ENCODE measurements at places on chromosomes 7 and 10.

GRCh38 chr7:5270788-5271187 lies 12.0 kb upstream of the SLC29A4 start:
- no peak for DNase-seq

DNA sequence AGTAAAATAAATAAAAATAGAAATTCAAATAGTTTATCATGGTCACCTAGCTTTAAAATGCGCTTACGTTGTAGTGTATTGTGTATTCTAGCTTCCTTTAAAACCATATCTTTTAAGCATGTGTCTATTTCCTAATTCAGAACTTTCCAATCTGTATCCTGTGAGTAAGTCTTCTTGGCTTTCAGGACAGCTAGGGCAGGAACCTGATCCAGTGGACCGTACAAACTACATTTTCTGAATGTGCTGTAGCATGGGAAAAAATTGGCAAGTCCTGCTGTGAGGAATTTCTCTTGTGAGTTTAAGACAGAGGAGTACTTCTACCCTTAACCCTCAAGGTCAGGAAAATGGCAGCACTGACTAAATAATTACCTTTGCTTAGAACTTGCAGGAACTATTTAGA lies 12.1 kb downstream of the OPN1SW start:
- no peak for DNase-seq

DNA sequence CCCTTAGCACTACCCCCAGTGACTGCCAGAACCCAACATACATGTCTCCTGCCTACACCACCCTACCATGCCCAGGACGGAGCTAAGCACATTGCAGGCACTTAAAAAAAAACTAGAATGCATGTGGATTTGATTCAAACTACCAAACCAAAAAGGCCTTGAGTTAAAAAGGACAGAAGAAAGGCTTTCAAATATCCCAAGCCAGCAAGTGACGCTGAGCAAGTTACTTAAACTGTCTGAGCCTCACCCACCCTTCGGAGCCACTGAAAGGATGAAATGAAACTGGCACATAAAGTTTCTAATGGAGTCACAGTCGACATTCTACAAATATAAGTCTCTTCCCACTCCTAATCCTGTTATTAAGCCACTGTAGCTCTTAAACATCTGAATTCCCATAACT lies 1.8 kb downstream of the CPXM2 start:
- DNase-seq = no peak

DNA sequence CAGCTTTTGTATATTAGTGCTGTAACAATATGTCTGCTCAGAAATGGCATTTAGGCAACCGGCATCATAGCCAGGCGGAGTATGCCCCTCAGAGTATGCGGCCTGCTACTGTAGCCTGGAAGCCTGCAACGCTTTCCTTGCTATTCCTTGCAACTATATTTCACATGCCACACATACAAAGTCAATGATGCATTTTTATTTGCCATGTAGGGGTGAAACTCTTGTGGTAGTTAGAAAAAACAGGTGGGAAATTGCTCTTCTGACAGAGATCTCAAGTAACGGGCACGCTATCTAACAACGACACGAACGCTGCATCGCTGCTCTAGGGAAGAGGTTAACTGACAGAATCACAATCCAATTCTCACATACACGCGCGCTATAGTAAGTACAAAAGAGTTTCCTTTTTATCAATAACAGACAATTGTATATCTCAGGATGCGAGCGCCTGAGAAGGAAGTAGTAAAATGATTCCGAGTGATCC lies 5.9 kb downstream of the EBF3 start:
- DNase-seq = no peak

DNA sequence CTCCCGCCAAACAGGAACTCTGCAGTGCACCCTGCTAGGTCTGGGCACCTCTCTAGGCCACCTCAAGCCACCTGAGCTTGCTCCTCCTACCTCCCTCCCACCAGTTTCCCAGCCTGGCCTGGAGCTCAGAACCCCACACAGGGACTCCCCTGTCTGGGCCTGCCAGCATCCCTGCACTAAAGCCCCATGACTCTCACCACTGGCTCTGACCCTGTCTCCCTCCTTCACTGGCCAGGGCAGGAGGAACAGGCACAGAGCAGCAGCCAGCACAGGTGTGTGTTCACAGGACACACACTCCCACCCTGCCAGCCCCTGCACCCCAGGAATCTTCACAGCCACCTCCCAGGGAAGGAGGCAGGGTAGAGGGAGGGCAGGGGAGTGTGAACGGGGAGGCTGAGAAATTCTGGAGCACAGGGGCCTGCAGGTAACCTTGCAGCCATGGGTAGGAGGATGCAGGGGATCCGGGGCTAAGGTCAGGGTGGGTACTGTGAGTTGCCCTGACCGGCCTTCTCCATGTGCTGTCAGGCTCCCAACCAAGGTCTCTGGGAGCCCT lies 13.9 kb upstream of the ANTXRL start:
- DNase-seq = no peak

- no peak for DNase-seq
Observed at GRCh38 chr10:31644931-31645633, 283.5 kb downstream of the ARHGAP12 start.

DNA sequence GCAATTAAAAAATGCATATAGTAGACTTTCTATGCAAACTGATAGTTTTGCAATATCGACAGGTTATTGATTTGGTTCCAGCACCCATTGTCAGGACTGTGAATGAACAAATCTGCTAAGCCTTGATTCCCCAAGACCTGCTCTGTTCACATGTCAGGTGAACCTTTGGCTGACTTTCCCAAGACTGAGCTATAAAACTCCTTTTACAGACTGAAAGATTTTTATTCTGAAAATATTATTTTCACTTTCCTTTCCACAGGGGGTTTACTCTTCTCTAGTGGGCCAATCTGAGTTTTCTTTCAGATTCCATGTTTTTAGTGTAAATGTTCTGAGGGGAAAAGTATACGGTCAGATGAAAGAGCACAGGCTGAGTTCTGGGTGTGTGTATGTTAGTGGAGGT lies 199.2 kb upstream of the BMPER start:
- no peak for DNase-seq

DNA sequence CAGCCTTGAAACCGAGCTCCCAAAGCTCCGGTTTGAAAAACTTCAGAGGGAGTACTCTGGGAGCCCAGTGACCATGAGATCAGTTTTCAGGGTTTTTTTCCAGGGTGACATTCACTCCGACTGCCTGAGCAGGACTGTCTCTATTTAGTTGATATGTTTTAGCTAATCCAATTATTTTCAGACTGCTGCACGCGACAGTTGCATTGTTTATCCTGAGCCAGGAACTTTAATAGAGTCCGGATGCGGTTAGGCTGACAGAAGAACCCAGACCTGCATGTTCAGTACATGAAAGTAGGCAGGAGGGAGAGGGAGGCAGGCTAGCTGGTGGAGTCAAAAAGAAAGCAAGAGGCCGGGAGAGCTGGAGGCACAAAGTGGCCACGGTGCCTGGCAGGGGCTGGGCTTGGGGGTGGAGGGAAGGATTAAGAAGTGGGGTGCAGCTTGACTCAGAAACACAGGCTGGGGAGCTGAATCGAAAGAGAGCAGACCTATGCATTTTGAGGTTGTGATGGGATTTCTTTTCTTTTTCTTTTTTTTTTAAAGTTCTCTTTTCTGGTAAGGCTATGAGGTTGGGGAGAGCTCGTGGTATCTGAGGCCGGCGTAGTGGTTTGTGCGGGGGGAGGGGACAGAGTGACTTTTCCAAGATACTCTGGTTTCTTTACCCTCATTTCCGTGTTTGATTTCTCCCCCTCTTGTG lies 5.7 kb downstream of the GATA3 start:
- no peak for DNase-seq

DNA sequence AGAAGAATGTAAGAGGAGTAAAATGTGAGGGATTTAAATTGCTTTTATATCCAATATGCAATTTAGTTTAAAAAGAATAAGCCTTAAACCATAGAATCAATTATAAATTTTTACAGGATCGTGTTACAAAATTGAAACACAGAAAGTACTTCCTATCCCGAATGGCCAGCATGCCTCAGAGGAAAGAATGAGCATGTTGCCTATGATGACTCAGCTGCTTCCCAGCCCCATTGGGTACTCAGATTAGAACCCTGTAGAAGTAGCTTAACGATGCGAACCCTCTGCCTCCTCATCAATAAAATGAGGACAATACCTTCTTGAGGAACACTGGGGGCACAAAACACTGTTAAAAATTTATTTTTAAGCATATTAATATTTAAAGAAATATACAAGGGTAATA lies 113.4 kb upstream of the CDK1 start:
- DNase-seq = no peak

DNA sequence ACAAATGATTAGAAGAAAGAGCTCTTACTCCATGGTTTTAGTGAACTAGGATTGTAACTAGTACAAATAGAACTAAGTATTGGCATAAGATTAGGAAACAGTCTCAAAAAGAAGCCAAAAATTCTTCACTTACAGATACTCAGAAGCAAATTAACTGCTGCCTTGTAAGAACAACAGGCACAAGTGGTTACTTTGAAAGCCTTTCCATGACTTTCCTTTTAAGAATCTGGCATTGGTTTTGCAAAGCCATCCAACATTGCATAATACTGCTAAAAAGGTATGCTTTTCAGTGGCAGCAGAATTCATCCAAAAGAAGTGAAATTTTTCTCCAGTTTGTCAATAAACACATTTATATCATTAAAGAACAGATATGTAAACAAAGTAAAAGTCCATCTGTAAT lies 126.8 kb upstream of the ODAD2 start:
- DNase-seq = no peak

- DNase-seq = no peak
Observed at GRCh38 chr7:155454183-155455112, 3.5 kb upstream of the EN2 start.

- no peak for DNase-seq
Observed at GRCh38 chr10:44392420-44392819, 7.5 kb upstream of the CXCL12 start.

All from cortex of kidney (tissue), 1 donor.